Stimulated activated CD8-positive, alpha-beta memory T cell treated with anti-CD3 and anti-CD28 coated beads, Interleukin-12 subunit alpha, Interleukin-12 subunit beta, amount 100 ng/mL, for 1 hour (primary cell): ENCODE measurements at places on chromosomes 7 and 10.

DNA sequence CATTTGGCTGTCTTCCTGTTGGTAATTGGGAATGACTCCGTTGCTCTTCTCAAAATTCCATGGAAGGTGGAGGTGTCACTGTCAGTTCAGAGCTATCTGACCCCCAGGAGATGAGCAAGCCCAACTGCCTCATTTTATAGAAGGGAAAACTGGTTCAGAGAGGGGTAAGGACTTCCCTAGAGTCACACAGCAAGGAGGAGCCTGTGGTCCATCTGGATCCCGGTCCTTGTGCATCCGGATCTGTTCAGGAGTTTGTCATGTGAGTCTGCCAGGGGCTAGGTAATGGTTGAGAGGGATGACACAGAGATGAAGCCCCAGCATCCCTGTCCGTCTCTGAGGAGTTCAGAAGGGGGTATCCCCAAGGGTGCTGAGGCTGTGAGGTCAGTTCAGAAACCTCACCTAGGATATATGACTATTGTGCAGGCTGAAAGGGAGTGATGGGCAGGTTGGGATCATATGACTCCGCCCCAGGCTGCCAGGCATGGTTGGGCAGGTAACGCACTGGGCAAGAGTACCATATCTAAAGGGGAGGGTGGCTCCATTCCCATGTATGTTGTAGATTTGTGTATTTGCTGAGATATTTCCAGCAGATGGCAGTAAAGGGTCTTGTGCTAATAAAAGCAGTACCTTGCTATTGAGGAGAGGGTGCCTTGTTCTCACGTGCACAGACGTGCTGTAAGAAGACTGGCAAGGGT is 16.0 kb upstream of the SLC29A3 start:
- no peak for DNase-seq

DNA sequence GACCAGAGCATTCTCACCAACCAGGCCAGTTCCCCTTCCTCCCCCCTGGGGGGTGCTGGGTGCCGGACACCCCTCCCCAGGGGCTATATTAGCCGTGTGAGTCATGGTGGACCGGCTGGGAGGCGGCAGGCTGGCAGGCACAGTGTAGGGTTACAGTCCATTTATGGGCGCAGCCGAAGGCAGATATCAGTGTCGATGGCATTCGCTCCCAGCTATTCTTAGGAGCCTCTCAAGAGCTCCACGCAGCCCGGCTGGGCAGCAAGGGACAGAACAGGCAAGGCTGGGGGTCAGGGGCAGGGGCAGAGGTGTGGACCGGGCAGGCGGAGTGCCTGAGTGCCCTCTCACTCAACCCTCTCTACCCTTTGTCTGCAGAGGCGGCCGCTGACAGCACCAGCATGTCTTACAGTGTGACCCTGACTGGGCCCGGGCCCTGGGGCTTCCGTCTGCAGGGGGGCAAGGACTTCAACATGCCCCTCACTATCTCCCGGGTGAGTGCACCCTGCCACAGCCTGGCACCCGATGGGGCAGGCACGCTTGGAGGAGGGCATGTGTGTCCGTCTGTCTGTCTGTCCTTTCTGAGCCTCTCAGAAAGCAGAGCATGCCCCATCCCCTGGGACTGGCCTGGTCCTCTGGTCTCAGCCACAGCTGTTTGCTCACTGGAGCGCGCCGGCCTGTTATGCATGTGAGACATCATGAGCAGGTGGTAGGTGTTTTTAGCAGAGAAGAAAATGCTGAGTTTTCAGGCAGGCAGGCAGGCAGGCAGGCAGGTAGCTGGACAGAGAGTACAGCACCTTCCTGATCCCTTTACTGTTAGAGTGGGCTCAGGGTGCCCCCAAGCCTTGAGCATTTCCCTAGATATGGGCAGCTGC is at the start of gene LDB3:
Gene LDB3 (plus strand): TSS at position 215 of the 869 bp plus-strand sequence. CDS start 181 bp downstream, at position 396.
- DNase-seq = no peak

GRCh38 chr10:7832060-7832459 is 13.8 kb downstream of the TAF3 start:
- no peak for DNase-seq

DNA sequence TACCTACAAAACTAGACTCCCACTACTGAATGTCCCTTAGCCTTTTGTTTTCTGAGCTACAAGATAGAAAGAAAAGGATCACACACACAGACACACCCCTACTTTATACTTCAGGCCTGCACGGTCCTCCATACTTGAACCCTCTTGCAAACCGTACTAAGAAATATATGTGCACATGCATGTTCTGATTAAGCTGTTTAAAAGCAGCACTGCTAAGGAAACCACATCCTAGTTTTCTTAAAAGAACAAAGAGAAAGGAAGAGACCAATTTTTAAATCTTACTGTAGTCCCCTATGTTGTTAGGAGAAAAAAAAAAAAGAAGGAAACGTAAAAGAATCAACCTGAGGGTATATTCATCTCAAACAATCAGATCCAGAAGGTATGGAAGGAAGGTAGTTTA is 501.2 kb downstream of the PARD3 start:
- DNase-seq = no peak

- no peak for DNase-seq
Measured at GRCh38 chr10:86107131-86107530, 259.5 kb downstream of the GRID1 start.

DNA sequence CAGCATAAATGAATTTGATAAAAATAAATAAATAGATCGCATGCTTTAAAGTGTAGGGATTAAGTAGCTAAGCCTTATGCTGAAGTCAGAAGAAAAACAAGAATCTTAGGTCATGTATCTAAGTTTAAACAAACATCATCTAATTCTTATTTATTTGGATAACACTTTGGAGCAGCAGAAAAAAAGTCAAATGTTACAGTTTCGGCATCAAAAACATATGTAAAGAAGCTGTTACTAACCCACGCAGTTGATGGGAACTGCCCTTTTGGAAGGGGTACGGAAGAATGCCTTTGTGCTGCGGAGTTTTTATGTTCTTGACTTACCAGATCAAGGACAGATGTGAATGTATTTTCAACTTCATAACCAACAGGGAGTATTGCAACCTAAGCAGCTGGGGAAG is 37.3 kb upstream of the HABP2 start:
- DNase-seq = no peak

- no peak for DNase-seq
Measured at GRCh38 chr7:157482517-157483087, 145.8 kb downstream of the DNAJB6 start.

GRCh38 chr10:86376403-86376802 is 9.8 kb upstream of the GRID1 start:
- DNase-seq = no peak

DNA sequence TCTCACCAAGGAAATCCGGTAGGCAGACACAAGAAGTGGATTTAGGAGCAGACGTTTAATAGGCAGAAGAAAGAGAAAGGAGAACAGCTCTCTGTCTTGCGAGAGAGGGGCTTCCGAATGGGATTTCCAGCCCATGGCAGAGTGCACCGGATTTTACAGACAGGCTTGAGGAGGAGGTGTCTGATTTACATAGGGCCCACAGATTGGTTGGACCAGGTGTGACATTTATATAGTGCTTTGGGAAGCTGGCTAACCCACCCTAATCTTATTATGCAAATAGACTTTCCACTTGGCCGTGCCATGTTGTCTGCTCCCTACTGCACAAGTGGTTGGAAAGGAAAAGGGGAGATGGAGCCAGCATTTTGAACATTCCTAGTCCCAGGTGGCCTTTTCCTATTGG is 57.8 kb downstream of the ANKMY2 start:
- no peak for DNase-seq

DNA sequence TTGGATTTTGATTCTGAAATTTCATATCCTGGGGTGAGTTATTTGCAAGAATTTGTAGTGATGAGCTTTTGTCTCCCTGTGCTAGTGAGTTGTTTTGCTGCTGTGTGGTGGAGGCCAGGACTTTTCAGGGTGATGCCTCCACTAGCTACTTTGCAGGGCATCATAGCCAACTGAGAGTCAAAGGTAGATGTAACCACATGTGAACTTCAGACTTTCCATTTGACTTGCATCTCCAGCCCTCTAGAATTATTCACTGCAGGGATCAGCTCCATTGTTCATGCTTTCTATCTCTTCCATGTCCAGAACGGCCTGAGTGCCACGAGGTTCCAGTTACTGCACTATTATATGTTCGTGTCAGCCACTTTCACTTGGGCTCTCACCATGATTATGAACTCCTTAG is 534.3 kb downstream of the GRM8 start:
- no peak for DNase-seq

DNA sequence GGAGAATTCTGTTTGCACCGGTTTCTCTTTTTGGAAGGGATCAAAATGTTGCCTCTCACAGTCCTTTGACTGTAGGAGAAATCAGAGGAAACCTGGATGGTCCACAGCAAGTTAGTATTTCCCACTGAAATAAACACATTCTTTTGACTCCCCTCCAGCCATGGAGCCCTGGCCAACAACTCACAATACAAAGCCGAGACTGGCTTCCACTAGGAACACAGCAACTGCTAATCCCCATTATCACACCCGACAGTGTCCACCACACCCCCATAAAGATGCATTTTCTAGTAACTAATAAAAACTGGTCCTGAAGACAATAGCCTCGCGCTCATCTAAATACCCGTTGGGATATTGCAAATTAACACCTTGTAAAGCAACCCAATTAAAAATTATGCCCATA is 798 bp upstream of the MACROH2A2 start:
- no peak for DNase-seq

DNA sequence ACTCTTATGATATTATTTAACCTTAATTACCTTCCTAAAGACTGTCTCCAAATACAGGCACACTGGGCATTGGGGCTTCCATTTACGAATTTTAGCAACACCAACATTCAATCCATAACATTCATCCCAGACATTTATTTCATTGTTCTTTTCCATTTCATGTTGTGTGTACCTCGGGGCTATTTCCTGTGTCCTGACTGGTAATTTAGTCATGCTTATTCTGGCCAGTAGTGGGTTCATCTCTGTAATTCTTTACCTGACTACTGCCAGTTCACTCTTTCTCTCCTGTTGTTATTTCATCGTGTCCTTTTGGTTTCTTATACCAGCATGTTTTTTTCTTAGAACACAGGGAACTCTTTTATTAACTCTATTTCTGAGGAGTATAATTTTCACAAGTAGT is 225.7 kb downstream of the PLXDC2 start:
- no peak for DNase-seq

- DNase-seq = no peak
Measured at GRCh38 chr10:3687510-3688081, 97.4 kb downstream of the KLF6 start.

GRCh38 chr10:133225707-133226191 is 4.3 kb upstream of the UTF1 start:
- DNase-seq = no peak

DNA sequence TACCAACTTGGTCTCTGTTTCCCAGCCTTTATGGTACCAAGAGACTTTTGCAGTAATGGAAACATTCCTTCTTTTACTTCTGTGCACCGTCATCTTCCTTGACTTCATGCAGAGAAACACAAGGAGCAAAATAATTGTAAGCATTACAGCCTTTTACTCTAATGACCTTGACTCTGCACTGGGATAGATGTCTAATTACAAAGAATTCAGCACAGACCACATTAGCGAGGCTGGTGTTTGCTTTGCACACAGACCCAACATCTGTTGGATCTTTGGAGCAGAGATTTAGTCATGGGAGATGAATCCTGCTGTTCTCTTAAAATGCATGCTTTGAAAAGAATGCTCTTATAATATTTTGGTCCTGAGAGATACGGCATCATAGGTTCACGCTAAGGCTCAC is 261.6 kb downstream of the TWIST1 start:
- DNase-seq = no peak

GRCh38 chr10:33154590-33154989 is 179.9 kb downstream of the NRP1 start:
- DNase-seq = no peak

- no peak for DNase-seq
Measured at GRCh38 chr10:79260811-79261740, 86.2 kb upstream of the PPIF start.

DNA sequence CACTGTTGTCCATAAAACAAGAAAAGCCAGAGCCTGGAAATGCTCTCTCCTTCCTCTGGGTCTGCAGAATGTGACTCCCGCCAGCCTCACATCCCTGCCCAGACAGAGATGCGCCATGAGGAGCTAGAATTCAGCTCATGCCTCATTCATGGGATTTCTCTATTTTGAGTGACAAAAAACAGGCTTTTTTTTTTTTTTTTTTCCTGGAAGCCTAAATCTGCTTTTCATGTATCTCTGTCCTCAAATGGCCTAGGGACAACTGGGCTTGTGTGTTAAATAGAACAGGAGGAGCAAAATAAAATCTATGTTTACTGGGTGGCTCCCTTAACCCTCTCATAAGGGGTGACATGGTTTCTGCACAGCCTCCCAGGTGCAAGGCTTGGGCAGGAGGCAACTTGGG is 679.7 kb upstream of the AUTS2 start:
- no peak for DNase-seq

GRCh38 chr7:155228459-155228845 is 69.2 kb upstream of the INSIG1 start:
- no peak for DNase-seq

DNA sequence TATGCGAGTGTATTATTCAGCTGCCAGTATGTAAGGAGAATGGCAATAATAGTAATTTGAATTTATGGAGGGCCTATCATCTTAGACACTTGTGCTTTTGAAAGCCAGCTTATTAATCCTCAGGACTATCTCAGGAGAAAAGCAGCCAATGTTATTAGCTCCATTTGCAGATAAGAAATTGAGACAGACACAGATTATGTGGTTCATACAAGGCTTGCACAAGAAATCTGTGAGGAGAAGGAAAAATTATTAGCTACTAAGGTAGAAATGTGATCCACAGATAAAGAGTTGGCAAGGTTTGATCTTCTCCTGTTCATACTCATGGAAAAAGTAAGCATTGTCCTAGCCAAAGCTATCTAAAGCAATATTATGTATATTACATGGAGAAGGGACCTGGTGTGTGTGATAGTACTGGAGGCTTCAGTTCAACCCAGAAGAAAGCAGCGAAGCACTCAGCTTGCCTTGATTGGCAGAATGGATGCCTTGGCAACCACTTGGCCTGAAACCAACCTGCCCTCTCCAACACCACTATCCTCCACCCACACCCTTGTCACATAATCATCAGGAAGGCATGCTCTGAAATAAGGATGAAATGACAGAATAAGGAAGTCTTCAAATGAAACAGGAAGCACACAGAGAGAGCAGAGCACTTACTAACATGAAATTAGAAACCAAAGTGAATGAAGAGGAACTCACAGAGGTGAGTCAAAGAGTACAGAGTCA is 18.0 kb downstream of the MACC1 start:
- DNase-seq = no peak

DNA sequence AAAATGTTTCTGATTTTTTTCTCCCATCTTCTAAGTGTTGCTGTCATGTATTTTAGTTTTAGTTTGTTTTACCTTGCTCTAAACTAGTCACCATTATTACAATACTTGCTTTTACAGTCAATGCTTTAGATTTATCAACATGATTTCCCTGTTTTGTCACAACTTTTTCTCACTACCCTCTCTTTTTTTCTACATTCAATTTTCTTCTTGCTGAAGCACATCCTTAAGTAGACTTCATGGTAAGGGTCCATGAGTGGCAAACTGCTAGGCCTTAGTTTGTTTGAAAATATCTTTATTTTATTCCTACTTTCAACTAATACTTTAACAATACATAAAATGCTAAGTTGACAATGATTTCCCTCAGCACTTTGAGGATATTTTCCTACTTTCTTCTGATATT is 173.5 kb downstream of the DNAJC1 start:
- DNase-seq = no peak
